AG20443 (cell line): ENCODE measurements at places on chromosomes 3 and 15.

DNA sequence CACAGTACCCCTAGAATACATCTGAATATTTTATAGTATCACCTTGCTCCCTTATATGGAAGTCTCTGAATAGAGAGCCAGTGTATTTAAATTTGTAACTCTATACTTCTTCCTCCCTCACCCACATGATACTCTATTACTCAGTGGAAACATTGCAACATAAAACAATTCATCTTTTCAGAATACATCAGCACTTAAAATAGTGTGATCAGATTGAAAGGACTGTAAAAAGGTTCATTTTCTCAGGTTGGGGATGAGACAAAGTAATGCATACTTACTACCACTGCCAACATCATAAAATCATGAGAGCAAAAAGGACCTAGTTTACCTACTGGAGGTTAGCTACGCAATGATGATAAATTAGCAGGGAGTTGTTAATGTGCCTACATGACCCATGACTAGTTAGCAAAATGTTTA is 13.8 kb upstream of the THRB start:
- peak; percentile 32 for DNase-seq

GRCh38 chr3:80994085-80994665 is 767.3 kb downstream of the GBE1 start:
- DNase-seq: no peak

DNA sequence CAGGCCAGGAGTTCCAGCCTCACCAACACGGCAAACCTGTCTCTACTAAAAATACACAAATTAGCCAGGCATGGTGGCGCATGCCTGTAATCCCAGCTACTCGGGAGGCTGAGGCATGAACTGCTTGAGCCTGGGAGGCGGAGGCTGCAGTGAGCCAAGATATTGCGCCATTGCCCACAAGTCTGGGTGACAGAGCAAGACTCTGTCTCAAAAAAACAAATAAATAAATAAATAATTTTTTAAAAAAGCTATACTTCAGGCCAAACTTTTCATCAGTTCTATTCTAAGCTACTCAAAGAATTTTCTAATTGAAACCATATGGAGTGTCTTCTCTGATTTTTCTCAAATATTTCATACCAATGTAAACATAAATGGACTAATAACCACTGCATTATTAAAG is 43.5 kb downstream of the PHC3 start:
- DNase-seq: peak; percentile 14

DNA sequence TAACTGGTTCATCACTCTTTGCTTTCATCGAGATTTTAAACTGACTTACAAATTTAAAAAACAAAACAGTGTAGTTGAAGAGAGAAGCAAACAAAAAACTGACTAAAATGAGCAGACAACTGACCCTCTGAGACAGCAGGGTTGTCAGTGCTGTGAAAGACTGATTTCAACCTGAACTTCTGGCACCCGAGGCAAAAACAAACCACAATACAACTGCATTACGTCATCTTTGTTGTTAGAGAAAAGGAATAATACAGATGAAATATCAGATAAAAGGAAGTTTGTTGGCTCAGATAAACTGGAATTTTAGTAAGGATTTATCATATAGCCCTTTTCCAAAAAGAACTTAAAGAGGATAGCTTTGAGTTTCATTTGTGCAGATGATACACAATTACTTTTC is 51.1 kb downstream of the PARP15 start:
- peak; percentile 14 for DNase-seq

GRCh38 chr3:62057339-62058047 is 315.9 kb downstream of the FEZF2 start:
- DNase-seq: no peak

- no peak for DNase-seq
These were observed 55.4 kb downstream of the RASGRF1 start for GRCh38 chr15:79035111-79035601.

GRCh38 chr3:40079203-40079846 is 230.2 kb upstream of the EIF1B start:
- peak; percentile 65 for DNase-seq

DNA sequence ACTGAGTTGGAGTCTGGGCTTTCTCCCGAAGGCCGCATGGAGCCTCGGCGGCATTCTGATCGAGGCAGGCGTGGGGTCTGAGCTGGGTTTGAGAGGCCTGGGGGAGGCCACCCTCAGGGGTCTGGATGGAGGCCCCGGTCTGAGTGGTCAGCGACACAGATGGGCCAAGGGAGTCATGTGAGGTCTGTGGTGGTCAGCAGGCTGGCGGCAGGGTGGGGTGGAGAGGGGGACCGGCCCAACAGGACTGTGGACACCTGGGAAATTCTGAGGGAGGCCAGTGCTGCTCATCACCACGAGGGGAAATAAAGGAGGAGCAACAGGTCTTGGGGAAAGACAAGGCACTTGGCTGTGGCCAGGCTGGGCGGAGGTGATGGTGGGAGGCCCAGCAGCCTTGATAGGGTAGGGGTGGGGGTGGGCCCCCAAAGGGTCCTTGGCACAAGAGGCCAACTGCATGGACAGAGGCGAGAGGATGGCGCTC is 16.2 kb downstream of the CTSH start:
- DNase-seq: no peak

GRCh38 chr3:133271539-133271938 is 128.3 kb upstream of the BFSP2 start:
- peak; percentile 24 for DNase-seq

DNA sequence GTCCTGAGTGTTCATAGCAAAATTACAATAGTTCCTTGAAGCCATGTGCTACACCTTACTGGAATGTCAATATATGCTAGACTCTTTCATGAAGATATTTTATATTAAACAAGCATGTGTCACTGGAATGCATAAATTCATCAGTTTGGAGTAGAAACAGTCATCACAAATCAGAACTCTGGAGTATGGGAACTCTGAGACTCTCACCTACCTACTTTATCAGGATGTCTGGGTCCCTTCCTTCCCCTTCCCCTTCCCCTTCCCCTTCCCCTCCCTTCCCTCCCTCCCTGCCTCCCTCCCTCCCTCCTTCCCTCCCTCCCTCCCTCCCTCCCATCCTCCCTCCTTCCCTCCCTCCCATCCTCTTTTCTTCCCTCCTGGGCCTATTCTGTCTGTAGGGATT is 144.7 kb upstream of the PEX5L start:
- DNase-seq: no peak

DNA sequence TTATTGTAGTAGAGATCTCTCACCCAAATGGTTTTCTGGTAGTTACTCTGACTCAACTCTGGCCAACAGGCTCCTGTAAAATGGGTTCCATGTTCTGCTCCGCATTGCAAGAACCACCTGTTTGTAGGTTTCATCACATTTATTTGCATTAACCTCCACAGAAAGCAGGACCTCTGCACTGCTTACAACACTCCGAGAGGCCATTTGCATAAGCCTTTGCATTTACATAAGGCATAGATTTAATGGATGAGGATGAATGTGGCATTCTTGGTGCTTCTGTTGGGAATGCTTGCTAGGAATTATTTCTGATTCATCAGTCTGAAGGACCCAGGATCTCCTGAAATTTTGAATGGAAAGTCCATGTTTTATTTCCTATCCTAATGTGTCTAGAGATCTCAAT is 320.1 kb downstream of the ZNF621 start:
- no peak for DNase-seq

- peak; percentile 33 for DNase-seq
These were observed 84.8 kb upstream of the WNT5A start for GRCh38 chr3:55571913-55572312.

DNA sequence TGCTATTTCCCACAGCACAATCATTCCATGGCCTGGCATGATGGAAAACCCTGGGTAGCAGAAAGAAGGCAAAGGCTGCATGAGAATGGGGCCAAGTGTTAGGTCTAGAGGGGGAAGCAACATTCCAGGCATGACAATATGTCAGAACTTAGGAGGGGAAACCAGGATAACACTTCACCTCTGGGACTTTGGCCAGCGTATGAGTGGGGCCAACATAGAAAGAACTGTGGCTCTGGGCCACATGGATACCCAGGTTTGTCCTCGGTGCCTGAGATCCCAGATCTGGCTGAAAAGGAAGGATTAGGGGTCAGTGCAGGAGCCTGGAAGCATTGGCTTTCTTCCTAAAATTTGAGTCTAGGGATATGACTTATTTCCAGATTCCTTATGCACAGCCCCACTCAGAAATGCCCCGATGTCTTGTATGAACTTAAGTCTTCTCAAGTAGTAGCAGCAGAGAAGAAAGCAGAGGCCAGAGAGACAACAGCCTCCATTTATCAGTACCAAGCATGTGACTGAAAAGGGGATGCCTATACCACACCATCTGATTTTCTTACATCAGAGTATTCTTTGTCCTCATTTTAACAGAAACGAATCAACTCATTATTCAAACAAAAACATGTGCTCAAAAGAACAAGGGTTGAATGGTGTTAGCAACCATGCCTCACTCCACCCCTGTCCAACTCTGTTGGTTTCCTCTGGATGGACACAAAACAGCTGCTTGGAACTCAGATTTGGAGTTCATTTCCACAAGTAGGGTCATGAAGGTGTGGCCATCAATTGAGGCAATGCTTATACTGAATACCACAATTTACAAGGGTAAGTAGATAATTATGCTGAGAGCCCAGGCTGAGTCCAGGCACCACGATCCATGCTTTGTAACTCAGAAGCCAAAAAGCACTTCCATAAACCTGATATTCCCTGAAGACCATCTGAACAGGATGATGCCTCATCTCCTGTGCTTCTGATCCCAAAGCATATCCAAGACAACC is 43.7 kb upstream of the NDUFB4 start:
- DNase-seq: no peak

DNA sequence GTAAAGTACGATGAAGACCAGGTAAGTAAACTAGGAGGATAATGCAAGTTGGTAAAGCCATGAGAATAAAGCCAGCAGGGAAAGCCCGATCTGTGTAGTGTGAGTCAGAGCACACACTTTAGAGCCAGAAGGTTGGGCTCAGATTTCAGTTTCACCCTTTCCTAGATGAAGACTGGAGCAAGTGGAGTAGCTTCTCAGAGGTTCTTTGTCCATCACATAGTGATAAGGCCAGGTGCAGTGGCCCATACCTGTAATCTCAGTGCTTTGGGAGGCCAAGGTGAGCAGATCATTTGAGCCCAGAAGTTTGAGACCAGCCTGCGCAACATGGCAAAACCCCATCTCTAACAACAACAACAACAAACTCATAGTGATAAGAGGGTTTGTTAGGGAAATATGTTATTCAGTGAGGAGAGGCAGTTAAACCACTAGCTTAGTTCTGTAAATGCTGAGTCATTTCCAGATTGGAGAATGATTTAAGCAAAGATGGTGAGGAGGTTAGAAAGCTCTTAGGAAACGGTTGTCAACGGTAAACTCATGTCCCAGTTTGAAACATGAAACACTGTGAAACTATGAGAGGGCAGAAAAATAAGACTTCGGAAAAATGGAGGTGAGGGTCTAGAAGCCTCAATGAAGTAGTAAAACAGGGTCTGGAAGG is 39.0 kb downstream of the IL12A start:
- DNase-seq: peak; percentile 69

- no peak for DNase-seq
These were observed 441.6 kb upstream of the NAALADL2 start for GRCh38 chr3:174417573-174417972.

GRCh38 chr15:43534897-43535296 is 17.5 kb downstream of the MAP1A start:
- peak; percentile 3 for DNase-seq

- peak; percentile 83 for DNase-seq
These were observed 145.4 kb upstream of the PROK2 start for GRCh38 chr3:71930056-71930991.

DNA sequence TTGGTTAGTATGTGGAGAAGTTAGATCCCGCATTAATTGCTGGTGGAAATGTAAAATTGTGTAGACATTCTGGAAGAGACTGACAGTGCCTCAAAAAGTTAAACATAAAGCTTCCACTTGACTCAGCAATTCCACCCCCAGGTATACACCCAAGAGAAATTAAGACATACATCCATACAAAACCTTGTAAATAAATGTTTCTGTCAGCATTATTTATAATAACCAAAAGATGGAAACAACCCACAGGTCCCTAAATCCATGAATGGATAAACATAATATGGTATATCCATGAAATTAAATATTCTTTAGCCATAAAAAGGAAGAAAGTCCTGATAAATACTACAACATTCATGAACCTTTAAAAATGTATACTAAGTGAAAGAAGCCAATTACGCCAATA is 817.4 kb downstream of the NTRK3 start:
- DNase-seq: no peak

- DNase-seq: no peak
These were observed 922.9 kb downstream of the SI start for GRCh38 chr3:164155400-164155799.

DNA sequence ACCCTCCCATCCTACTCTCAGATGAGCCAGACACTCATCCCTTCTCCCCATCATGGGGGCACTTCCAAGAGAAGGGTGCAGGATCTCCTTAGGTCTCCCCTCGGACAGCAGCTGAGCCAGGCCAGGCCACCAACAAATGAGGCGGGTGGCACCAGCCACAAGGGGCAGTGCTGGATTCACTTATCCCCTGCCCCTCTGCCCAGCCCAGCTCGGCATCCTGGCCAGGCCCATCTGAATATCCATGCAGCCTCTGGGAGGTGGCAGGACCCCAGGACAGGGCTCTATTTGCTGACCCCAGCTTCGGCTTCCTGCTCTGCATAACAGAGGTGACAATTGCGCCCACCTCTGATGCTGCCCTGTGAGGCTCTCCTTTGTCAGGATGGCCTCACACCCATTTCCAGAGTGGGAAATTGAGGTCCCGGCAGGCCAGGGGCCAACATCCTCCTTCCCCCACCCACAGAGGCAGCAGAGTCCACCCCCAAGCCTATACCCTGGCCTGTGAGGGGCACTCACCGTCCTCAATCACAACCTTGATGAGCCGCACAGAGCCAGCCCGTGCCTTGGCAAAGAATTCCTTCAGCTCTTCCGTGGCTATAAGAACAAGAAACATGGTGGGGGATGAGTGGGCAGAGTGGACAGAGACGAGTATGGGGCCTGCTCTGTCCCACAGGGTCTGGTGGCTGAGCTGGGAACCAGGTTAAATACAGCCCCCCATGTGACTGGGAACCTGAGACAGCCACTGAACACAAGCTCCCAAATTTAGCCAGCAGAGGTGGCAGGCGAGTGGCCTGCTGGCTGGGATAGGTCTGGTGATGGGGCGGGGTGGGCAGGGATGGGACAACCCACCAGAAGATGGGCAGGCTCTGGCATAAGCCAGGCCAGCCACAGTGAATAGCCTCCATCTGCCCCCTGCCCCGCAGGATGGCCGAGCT is 4.2 kb downstream of the TWF2 start:
- DNase-seq: no peak

GRCh38 chr3:152061296-152061695 is 187.9 kb downstream of the SUCNR1 start:
- no peak for DNase-seq

- DNase-seq: no peak
These were observed 48.7 kb downstream of the NMNAT3 start for GRCh38 chr3:139629033-139629432.

DNA sequence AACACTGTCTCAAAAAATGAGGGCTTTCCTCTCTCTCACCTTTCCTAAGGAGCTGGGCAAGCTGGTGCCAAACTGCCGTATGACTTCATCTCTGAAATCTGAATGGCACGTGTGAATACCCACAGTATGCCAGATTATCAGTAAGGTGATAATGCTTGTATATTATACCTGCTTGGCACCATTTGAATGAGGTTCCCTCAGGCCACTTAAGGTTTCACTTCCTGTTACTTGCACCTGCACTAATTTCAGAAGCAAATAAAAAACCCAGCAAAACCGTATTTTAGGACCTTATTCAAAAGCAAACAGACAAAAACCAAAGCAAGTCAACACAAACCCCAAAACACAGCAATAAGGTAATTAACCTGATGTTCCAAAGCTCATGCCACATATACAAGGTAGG is 19.7 kb downstream of the FOXP1 start:
- DNase-seq: no peak
